Natural killer cell (primary cell): ENCODE measurements at places on chromosomes 13 and 19.

- peak; percentile 21 for DNase-seq
Observed at GRCh38 chr13:42369071-42369797, 97.3 kb downstream of the AKAP11 start.

GRCh38 chr19:4052993-4053422 is 13.7 kb downstream of the ZBTB7A start:
- no peak for DNase-seq

GRCh38 chr19:34214040-34214439 is 40.3 kb upstream of the GARRE1 start:
- DNase-seq: no peak

GRCh38 chr13:40344270-40345148 is 321.9 kb downstream of the FOXO1 start:
- no peak for DNase-seq

DNA sequence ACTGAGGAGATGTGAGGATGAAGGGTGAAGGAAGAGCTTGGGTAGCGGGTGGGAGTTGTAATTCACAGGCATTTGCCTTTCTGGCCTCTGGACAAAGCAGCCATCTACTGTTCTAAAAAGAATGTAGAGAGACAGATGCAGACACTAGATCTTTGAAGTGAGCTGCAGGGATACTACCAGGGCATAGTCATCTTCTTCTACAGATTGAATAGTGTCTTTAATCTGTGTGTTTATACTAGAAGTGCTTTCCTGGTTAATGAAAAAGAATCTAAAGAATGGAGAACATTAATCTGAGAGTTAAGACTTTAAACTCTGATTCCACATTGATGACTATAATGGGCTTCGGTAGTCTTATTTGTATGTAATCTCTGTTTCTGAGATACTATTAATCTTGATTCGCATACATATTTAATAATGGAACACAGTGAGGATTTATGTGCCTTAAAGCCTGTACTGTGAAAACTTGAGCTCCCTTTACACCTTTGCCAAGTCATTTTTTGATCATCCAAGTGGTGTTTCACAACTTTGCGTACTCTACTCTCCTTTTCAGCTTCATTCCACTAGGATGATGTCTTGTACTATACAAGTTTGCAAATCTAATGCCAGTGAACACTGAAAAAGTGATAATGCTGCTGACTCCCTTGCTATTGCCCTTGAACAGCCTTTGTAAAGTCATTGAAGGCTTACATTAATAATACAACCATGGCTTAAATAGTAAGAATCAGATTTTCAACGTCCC is 2199.4 kb upstream of the PCDH20 start:
- no peak for DNase-seq

- DNase-seq: no peak
Observed at GRCh38 chr13:27665333-27665732, 43.6 kb downstream of the POLR1D start.

GRCh38 chr19:13091400-13092157 is 11.1 kb downstream of the LYL1 start:
- DNase-seq: no peak

DNA sequence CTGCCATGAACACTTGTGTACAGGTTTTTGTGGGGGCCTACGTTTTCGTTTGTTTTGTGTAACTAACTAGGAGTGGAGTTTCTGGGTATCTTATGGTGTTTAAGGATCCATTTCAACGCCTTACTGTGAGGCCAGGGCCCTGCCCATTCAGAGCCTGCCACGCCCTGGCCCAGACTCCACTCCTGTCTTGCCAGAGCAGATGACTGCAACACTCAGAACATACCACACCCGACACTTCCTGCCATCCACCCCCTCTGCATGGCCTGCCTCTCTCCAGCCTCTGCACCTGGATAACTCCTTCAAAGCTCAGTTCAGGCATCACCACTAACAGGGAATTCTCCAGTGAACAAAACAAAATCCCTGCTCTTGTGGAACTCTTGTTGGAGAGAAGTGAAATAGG is 43.2 kb downstream of the RGCC start:
- no peak for DNase-seq

DNA sequence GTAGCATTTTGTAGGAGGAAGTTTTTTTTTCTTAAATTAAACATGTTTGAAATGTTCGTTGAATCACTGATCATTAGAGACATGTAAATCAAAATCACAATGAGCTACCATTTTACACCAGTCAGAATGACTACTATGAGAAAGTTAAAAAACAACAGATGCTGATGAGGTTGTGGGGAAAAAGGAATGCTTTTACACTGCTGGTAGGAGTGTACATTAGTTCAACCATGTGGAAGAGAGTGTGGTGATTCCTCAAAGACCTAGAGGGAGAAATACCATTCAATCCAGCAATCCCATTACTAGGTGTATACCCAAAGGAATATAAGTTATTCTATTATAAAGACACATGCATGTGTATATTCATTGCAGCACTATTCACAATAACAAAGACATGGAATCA is 122.0 kb upstream of the ARGLU1 start:
- no peak for DNase-seq

GRCh38 chr19:27793644-27794493 is 1419.1 kb downstream of the UQCRFS1 start:
- DNase-seq: peak; percentile 94

- no peak for DNase-seq
Observed at GRCh38 chr13:24220086-24220703, 59.7 kb downstream of the SPATA13 start.

GRCh38 chr13:114121496-114122126 is 10.8 kb downstream of the RASA3 start:
- DNase-seq: no peak

GRCh38 chr19:24166055-24166454 is 79.1 kb downstream of the ZNF254 start:
- no peak for DNase-seq

DNA sequence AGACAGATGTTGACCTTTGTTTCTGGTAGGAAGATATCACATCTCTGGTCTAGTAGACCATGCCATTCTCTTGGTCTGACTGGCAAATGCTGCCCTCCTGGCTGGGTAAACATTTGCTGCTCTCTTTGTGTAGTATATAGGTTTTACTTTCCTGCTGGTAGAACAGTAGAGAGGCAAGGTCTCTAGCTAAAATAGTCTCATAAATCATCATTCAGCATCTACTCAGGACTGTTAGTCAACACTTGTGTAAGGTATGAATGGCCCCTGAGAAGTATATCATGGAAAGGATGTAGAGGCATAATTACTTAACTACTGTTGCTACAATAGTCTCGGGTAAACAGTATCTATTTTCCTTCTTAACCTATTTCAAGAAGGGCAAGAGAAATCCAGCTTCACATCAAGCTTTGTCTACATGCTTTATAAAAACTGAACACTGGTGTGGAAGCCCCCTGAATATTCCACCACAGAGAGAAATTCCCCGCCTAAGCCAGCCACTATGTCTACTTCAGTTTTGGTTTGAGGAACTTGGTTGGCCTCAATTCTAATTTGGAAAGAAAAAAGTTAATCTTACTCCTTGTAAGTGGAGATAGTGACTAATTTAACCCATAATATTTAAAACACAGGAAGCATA is 18.4 kb upstream of the MYCBP2 start:
- DNase-seq: no peak

DNA sequence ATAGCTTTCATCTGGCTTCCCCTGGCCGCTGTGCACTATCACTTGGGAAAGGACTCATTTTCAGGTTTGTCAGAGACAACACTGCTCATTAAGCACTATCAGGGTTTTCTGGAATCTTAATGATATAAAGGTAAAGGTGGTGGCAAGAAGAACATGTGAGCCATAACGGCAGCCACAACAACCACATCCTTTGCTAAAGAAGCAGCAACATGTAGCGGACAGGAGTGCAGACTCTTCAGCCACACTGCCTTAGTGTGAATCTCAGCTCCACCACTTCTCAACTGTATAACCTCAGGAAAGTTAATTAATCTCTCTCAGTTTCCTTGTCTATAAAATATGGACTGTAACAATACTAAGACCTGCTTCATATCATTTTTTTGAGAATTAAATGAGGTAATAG is 24.1 kb upstream of the MIR17HG start:
- peak; percentile 31 for DNase-seq

DNA sequence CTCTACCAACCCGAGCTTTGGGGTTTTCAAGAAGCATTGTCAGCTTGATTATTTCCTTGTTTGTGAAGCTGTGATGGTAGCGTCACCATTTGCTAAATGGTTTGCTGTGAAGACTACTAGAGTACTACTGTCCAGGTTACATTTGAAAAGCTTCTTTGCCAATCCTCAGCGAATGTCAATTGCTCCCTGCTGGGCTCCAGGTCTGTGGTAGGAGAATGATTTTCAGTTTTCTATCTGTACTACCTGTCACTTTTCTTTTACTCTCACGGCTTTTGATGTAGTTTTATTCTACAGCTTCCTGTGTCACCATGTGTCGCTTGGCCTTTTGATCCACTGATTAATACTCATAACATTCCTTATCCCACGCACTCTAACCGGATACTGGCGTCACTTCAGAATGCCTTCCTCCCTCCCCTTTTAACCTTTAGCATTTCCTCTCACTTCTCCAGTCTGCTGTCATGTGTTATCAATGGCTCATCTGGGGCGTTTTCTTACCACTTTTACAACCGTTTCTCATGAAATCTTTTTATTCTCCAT is 7.5 kb upstream of the GPR183 start:
- peak; percentile 87 for DNase-seq

DNA sequence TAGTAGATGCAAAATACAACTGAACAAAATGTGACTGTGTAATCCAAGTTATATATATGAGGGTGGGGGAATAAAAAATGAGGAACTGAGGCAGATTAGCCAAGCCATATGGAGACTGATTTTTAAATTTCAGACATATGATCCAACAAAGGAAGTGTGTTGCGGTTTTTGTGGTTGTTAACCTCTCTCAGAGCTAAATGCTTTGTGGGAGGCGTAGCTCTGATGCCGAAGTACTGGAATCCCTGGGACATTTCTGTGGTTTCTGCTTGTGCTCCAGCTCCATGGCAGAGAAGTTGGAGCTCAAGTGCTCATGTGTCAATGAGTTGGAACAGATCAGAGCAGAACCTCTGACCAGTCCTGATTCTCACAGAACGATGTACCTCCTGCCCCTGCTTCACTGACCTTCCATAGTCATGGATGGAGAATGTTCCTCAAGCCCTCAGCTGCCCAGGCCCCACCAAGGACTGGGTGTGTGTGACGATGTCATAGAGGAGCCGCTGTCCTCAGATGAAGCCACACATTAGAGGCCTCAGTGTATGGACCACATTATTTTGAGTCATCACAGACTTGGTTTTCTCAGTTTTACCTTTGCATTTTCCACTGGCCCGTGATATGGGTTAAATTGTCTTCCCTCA is 107.6 kb downstream of the SOX1 start:
- DNase-seq: no peak

GRCh38 chr13:40755082-40755700 is 15.8 kb downstream of the MRPS31 start:
- DNase-seq: no peak

GRCh38 chr13:39148513-39148961 is 110.3 kb downstream of the NHLRC3 start:
- no peak for DNase-seq

DNA sequence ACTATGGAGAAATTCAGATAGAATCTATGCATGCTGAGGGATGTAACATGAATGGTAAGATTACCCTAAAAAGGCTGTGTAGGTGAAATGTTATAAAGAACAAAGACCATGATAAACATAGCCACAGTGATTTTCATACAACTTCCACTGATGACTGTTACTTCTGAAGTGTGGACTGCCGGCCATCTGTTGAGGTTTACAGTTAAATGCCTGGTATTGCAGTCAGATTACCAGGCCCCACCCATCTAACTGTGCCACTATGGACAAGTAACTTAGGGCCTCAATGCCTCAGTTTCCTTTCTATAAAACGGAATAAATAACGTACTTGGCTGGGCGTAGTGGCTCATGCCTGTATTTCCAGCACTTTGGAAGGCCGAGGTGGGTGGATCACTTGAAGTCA is 395.6 kb downstream of the KLF12 start:
- no peak for DNase-seq

GRCh38 chr13:106151056-106151699 is 384.3 kb downstream of the EFNB2 start:
- DNase-seq: no peak

DNA sequence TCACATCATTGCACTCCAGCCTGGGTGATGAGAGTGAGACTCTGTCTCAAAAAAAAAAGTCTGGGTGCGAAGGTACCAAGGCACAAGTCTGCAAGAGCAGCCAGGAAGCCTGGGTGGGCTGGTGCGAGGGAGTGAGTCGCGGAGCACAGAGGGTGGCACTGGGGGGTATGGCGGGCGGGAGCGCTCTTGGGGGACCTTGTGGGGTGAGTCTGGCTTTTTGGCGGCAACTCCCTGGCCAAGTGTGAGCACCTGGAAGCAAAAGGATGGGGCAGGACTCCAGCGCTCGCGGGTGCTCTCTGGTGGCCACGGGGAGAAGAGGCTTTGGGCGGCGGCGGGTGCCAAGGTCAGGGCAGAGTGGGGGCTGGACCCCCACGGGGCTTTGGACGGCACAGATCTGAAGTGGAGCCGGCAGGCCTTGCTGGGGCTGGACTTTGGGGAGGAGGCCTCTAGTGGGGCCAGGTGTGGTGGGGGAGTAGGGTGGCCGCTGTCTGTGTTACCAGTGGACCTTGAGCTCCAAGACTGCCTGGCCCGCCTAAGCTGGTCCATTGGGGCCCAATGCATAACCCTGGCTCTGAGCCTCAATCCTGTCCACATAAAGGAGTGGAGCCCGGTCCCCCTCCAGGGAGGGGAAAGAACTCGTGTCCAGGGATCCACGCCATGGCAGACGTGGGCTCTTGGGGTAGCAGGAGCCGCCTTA is 1.6 kb downstream of the P2RY11 start:
- DNase-seq: peak; percentile 85

DNA sequence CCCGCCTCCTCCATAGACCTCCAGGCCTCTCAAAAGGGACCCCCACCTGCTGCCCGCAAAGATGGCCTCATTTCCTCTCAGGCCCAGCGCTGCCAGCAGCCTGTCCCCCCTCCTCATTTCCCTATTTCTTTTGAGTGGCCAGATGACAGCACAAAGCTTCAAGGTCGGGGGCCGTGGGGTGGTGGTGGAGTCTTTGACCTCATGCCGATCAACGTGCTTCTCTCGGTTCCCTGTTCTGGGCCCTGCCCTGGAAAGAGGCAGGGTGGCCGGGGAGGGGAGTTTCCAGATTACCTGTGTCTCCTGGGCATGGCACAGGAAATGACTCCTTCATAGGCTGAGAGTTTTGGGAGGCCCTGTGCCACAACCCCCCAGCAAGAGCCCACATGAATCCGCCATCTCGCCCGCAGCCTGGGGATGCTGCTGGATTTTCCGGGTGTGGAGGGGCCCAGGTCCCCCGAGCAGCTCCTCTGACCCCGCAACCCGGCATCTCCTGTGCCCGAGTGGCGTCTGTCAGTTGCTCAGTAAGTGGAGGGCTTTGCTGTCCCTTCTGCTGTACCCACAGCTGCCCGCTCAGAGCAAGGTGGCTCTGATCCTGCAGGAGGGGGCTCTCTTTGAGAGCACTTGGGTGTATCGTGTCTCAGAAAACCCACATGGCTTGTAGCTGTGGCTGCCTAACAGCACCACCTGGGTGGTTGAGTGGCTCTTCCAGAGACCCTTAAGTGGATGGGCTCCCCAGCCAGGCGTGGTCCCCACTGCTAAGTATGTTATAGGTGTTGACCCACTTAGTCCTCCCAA is 139.4 kb downstream of the SIPA1L3 start:
- peak; percentile 22 for DNase-seq
